ENCODE measurements at places on chromosomes 1 and 21.

DNA sequence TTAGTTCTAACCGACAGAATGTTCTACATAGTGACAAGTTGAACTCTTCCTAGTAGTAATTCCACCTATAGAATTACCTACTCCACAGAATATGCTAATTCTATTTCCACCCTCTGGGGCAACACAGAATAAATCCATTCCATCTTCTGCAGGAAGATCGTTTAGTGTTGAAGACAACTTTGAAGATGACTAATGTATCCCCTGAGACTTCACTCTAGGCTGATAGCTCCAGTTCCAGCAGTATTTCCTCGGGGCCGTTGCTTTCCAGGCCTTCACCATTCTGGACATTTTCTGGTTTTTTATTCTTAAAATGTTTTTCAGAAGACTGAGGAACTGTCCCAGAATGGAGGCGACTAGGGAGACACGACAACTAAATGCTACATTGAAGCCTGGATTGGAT is 61.0 kb upstream of the CSF1 start:
- DNase-seq, result no peak

DNA sequence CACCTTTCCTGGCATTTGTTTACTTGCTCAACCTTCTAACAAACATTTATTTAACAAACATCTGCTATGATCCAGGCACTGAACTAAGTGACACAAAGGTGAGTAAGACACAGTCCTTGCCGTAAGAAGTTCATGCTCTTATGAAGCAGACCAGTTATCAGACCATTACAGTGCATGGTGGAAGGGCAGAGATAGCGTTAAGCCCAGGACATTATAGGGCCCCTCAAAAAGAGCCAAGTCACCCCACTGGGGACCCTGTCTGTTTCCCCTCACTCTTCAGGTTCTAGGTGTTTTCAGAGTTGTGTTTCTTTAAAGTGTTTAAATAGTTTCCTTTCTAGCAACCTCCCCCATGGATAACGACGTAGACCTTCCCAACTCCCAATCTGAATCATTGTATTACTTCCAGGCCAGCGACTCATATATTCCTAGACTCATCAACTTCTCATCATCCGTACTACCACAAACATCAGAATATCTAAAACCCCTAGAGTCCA is 39.3 kb downstream of the TCP10L start:
- peak; percentile 30 for DNase-seq

DNA sequence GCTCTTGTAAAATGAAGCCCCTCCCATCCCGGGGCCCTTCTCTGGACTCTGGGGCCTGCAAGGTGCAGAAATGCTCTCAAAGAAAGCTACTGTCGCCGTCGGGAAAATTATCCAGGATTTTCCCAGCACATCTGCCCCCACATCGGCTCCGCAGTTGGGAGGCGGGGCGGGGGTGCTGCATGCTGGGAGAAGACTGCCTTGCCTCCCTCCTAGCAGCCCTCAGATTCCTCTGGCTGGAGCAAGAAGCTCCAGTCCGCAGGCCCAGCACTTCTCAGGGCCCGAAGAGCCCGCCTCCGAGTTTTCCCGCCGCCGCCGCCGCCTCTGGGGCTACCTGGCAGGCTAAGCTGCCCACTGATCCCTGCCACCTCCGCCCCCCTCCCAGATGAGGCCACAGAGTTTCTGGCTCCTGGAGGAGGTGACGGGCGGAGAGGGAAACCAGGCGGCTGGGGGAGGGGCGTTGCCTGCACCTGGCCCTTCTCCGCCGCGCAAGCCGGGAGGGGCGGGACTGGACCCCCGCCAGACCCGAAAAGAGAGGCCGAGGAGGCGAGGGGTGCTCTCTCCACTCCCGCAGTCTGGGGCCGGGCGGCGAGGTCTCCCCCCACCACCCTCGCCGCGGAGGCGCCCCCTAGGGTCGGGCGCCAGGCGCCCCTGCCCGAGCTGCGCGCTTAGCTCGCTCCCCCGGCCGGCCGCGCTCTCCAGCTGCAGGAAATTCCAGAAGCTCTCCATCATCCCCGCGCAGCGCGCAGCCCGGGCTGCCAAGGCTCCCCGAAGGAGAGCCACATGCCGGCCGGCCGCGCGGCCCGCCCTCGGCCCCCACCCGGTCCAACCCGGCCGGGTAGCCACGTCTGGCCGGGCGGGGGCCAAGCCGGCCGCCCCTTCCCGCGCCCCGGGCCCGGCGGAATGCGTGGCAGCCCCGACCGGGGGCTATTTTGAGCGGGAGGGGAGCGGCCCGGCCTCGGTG is 28.8 kb downstream of the AHDC1 start:
- DNase-seq, result peak; percentile 51

GRCh38 chr1:192342842-192343241 is 26.1 kb downstream of the RGS21 start:
- DNase-seq, result no peak

DNA sequence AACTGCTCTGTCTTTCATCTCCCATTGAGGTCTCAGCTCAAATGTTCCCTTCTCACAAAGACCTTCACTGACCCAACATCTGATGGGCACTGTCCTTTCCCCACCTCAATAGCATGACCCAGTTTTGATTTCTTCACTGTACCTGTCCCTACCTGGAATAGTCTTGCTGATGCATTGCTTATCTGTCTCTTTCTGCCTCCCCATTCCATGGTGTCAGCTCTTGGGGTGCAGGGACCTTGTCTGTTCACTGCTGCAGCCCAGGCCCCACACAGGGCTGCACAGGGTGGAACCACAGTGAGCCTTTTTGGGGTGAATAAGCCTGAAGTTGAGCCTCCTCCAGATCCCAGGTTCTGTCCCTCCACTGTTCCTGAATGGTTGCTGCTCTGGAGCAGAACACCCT is 414.9 kb downstream of the PTPRU start:
- DNase-seq, result no peak

DNA sequence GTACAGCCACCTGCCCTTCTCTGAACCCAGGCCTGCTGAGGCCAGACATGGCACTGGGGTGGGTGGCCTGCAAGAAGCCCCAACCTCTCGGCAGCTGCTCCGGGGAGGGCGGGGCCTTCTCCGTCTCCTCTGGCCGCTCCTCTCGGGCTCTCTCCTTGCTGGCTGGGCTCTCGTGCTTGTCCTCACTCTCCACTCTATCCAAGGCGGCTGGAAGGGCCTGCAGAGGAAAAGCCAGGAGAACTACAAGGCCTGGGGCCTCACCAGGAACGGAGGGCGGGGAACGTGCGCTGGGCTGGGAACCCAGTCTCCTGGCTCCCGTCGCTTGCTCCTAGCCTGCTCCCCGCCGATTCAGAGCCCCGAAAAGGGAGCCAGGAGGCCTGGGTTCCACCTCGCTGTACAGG is 59.1 kb downstream of the CHD5 start:
- no peak for DNase-seq

DNA sequence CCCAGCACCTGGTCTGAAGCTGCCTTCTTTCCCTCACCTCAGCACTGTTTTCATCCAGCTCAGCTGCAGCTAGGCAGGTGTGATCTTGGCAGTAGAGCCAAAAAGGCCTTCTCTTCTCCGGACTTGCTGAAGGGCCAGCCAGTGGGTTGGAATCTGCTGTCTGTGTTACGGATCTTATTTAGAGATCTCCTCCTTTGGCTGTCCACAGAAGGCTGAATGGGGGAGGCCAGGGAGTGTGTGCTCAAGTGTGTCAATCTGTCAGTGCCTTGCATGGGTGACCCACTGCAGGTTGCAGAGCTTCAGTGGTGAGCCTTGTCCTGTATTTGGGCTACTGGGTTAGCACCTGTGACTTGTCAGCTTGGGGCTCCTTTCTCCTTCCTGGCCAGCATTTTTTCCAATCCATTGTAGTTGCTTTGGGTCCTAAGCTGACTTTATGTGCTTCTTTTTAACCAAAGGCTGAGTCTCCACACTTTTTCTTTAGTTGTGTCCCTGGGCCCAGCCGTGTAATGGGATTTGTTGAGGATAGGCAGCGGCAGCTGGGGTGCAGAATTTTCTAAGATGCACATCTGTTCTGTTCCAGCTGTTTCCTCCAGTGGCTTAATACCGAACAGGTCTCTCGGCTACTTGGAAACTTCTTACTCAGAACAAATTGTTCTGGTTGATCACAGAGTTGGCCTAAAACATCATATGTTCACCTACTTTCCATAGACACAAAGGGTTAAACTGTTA is 126.8 kb downstream of the PEX14 start:
- no peak for DNase-seq

GRCh38 chr1:48499211-48499735 is 27.3 kb upstream of the SPATA6 start:
- DNase-seq, result no peak

GRCh38 chr1:16117936-16118335 is 37.9 kb downstream of the EPHA2 start:
- no peak for DNase-seq

DNA sequence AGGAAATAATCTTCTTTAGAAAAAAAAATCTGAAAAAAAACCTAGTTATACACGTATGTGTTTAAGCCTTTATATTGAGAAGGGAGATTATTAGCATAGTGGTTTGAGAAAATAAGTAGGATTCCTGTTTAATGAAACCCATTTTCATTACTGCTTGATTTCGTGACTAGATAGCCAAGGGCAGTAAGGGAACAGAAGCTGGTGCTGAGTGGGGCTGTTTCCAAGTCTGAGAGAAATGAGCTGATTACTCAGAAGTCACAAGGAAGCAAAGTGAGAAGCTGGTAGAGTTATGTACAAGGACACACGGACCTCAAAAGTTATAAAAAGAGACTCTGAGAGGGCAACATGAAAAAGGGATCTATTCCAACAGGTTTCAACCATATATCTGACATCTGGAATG is 256.5 kb downstream of the TTLL7 start:
- no peak for DNase-seq

DNA sequence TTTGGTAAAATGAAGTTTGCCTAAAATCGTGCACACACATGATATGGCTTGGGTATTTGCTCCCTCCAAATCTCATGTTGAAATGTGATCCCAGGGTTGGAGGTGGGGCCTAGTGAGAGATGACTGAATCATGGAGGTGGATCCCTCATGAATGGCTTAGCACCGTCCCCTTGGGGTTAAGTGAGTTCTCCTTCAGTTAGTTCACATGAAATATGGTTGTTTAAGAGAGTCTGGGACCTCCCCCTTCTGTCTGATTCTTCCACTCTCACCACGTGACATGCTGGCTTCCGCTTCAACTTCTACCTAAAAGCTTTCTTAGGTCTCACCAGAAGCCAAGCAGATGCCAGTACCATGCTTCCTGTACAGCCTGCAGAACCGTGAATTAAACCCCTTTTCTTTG is 58.4 kb downstream of the SIPA1L2 start:
- DNase-seq, result peak; percentile 56

- no peak for DNase-seq
Observed at GRCh38 chr1:228144993-228145343, 4.8 kb upstream of the GJC2 start.

DNA sequence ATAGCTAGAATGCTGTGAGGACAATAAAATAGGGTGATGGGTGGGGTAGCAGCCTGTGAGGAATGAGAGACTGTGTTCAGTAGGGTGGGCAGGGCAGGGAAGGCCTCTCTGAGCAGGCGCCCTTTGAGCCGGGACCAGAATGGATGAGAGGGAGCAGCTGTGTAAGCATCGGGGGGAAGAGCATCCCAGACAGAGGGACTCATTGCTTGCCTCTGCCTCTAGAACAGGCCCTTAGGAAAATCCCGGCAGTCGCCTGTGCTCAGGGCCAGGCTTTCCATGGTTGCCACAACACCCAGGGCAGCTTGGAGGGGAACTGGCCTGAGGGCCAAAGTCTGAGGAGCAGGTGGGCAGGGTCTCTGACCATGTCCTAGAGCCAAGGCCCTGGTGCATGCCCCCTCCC is 774 bp downstream of the SLC2A7 start:
- DNase-seq, result no peak

- DNase-seq, result peak; percentile 62
Observed at GRCh38 chr1:10765304-10765703, 31.1 kb downstream of the CASZ1 start.

DNA sequence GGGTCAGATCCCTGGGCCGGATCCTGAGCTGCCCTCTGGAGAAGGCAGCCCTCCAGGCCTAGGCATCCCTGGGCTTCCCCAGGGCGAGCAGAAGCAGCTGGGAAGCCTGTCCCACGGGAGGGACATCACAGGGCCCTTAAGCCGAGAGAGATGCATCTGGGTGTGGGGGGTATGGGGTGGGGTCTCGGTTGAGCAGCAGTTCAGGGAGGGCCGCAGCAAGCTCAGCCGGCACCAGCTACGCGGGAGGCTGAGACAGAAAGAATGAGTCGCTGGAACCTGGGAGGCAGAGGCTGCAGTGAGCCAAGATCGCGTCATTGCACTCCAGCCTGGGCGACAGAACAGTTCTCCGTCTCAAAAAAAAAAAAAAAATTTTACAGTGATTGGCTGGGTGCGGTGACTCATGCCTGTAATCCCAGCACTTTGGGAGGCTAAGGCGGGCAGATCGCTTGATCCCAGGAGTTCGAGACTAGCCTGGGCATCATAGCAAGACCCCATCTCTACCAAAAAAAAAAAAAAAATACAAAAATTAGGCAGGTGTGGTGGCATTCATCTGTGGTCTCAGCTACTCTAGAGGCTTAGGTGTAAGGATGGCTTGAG is 37.7 kb downstream of the RRP1 start:
- peak; percentile 56 for DNase-seq

GRCh38 chr1:23101887-23102286 is 66.8 kb downstream of the LUZP1 start:
- DNase-seq, result peak; percentile 50

- peak; percentile 7 for DNase-seq
Observed at GRCh38 chr1:91513160-91513559, 12.5 kb downstream of the CDC7 start.

GRCh38 chr1:207891148-207891547 is 19.8 kb downstream of the CD34 start:
- DNase-seq, result no peak

- no peak for DNase-seq
Observed at GRCh38 chr1:74579425-74579824, 67.0 kb upstream of the LRRC53 start.
